ENCODE measurements at places on chromosomes 6 and 20.

DNA sequence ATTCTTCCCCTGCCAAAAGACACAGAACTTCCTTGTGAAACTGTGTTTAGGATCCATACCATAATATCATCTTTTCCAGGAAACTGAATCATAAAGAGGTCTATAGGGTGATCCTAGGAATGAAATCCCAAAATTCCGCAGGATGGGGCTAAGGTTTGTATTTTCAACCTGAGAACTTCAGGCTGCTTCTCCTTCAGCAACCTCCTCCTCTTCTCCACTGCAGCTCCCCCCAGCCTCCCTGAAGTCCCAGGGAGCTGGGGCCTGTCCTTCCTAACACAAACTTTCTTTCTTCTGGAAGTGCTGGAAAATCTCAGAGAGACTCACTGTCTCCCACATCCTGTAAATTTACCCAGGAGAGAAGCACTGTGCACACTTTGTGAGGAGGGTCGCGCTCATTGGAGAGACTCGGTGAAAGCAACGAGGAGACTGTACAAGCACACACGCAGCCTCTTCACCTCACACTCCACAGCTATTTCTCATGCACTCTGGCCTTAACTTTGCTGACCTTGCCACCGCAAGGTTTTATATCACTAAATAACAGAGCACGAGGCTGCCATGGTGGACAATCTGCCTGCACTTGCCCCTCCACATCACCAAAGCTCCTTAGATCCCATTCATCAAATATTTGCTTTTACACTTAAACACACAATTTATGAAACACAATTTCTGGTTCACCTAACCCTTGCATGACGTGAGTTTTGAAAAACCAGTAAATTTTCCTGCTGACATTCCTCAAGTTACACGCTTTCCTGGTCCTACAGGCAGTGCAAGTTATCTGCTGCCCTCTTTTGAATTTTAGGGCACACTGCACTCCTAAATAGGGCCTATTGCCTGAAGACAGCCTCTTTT, 14.3 kb downstream of the ID4 start:
- DNase-seq = peak; percentile 58

- DNase-seq = no peak
These were observed 31.4 kb downstream of the AFDN start for GRCh38 chr6:167858086-167858591.

GRCh38 chr6:153959276-153959675, 79.8 kb upstream of the OPRM1 start:
- no peak for DNase-seq

DNA sequence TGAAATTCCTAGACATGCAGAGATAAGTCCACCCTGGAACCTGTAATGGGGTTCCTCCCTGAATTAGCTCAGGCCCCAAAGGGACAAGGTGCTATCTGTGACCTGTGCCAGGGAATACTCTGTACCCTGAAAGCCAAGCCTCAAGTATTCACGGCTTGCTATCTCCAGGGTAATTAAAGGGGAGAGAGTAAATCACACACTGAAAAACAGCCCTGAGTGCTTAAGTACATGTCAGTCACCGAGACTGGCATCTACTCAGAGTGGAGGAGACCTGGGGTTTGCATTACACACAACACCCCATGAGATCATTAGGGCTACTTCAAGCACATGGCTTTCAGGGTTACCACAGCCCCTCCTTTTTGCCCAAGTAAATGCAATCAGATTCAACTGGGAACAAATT, 188.1 kb downstream of the CD83 start:
- DNase-seq = no peak

DNA sequence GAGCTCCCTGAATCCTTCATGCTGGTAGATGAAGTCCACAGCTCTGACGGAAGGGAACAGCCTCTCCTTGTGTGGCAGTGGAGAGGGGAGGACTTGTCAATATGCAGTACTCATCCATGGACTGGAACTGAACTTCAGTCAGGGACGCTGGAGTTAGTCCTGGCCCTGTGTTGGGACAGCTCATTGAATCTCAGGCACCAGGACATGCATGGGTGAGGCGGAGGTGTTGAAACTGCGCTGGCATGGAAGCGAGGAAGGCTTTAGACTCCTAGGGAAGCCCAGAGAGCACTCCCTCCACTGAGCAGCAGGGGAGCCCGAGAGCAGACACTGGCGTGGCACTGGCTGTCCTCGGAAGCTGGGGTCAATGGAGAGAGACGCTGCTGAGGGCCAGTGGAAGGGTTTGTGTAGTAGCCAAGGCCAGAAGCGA, 161.3 kb upstream of the GGTLC1 start:
- DNase-seq = peak; percentile 7

DNA sequence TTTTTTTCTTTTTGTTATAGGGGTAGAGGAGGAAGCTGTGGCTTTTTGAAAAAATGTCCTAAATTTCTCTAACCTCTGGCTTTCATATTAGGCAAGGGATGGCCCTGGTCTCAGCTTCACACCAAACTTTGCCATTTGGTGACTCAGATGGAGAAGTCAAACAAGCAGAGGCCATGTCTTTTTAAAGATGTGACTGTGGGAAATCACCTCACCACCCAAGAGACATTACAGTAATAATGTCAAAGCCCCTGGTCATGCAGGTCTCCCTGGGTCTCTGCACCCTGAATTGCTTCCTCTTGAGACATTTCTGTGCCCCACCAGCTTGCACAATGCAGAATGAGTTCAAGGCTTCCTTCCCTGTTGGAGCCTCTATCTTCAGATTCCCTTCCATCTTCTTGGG, 39.5 kb upstream of the ADGRF5 start:
- no peak for DNase-seq

DNA sequence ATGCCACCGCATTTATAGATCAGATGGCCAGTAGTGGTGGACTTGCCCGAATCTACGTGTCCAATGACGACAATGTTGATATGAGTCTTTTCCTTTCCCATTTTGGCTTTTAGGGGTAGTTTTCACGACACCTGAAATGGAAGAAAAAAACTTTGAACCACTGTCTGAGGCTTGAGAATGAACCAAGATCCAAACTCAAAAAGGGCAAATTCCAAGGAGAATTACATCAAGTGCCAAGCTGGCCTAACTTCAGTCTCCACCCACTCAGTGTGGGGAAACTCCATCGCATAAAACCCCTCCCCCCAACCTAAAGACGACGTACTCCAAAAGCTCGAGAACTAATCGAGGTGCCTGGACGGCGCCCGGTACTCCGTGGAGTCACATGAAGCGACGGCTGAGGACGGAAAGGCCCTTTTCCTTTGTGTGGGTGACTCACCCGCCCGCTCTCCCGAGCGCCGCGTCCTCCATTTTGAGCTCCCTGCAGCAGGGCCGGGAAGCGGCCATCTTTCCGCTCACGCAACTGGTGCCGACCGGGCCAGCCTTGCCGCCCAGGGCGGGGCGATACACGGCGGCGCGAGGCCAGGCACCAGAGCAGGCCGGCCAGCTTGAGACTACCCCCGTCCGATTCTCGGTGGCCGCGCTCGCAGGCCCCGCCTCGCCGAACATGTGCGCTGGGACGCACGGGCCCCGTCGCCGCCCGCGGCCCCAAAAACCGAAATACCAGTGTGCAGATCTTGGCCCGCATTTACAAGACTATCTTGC, 725 bp downstream of the EEF1A1 start:
- DNase-seq = peak; percentile 60

GRCh38 chr6:88653936-88654335, 309.5 kb downstream of the RNGTT start:
- DNase-seq = no peak

GRCh38 chr6:166289207-166290060, 18.8 kb downstream of the PRR18 start:
- DNase-seq = no peak

GRCh38 chr20:19288636-19289035, 76.2 kb downstream of the SLC24A3 start:
- no peak for DNase-seq

DNA sequence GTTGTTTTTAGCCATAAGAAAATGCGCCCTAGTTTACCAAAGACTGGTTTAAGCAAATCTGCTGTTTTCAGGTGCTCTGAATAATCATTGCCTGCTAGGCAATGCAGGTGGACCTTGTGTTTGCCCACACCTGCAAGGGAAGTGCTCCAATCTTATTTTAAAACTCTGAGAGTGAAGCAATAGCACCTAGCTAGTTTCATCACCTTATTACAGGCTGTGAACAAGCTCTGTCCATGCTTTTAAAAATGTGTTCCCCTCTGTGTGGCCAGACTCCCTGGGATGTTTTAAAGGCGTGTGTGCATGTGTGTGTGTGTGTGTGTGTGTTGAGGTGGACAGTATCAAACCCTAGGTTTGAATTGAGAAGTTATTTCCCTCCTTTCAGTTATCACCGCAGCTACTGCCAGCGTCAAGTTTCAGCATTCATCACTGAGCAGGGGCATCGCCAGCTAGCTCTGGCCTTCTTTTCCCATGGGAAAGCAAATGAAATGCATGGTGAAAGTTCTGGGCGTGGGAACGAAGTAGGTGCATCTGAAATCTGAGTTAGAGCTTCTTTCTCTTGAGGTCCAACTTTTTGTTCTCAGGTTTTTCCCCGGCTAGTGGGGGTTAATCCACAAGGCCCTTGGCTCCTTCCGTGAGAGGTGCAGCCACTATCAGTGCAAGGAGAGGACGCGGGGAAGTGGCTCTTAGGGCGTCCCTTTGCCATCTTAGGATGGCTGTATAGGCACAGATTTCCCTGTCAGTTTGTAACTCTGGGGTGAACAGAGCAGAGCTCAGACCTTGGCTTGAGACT, 30.8 kb downstream of the DUSP22 start:
- no peak for DNase-seq

- no peak for DNase-seq
These were observed 458.4 kb downstream of the GRIK2 start for GRCh38 chr6:101851911-101852310.

Data from ACHN (cell line).